Stimulated activated CD4-positive, alpha-beta T cell treated with anti-CD3 and anti-CD28 coated beads, Interleukin-1b, Interleukin-23, amount 100 ng/mL, for 4 hours (primary cell): ENCODE measurements at places on chromosomes 3 and 15.

- DNase-seq = no peak
Observed at GRCh38 chr3:139226731-139227130, 117.1 kb upstream of the MRPS22 start.

DNA sequence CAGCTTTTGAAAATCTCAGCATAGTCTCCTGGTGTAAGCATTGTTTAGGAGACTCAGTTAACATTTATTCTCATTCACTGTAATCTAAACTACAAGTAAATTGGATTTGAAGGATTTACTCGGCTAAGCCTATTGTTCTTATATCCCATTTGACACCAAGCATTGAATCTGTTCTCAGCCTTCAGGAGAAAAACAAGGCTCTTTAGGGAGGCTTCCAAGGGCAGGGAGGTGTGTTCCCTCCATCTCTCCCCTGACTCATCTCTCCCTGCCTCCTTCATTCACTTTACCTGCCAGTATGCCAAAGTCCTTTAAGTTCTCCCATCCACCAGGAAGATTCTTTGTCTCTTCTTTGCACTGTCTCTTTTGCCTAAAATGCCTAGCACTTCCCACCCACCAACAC is 347.8 kb downstream of the MFSD1 start:
- DNase-seq = no peak

- DNase-seq = no peak
Observed at GRCh38 chr15:77865701-77866100, 211.8 kb downstream of the TBC1D2B start.

DNA sequence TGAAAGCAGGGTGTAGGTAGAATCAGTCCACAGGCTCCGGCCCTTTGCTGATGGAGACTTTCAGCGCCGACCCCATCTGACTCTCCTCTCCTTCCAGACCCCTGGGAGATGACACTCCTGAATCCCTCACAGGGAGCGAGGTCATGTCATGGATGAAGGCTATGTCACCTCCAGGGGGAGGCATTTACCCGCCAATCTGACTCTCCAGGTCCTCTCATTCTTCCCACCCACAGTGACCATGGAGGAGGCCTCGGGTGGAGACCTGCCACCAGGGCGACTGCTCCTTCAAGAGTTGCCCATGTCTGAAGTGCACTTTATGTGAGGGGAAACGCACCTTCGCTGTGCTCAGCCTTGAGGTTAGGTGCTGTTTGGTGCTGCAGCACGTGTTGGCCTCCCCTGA is 112.7 kb downstream of the KLF13 start:
- no peak for DNase-seq

GRCh38 chr15:91522605-91523332 is 330.7 kb upstream of the SLCO3A1 start:
- no peak for DNase-seq

- DNase-seq = no peak
Observed at GRCh38 chr3:135451037-135451785, 514.3 kb upstream of the PPP2R3A start.

DNA sequence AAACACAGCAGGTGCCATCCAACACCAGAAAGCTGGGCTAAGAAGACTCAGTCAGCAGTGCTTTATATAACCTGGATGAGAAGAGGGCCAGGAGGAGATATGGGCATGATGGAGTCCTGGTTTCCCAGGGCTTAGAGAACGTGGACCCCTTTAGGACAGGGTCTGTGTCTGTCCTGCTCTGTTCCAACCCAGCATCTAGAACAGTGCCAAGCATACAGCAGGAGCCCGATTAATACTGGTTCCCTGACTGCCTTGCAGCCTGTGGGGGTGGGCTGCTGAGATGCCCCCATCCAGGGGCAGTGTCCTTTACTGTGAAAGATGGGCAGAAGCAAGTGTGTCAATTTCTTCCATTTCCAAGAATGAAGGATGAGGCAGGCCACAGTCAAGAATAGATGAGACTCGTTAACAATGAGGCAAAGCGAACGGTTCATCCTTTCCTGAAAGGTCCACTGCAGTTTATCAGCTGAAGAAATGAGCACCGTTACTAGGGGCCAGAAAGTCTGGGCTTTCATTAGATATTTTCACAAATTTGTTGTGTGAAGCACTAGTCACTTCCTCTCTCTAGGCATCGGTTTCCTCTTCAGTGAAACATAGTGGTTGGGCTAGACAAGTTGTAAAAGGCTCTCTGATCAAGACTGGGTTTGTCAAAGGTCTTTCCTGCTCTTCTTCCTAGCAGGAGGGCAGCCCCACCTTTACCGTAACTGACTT is 72.0 kb upstream of the HERC1 start:
- no peak for DNase-seq

GRCh38 chr3:32592696-32593353 is 22.2 kb upstream of the DYNC1LI1 start:
- DNase-seq = no peak

GRCh38 chr3:116757315-116757714 is 47.7 kb downstream of the TUSC7 start:
- DNase-seq = no peak

GRCh38 chr15:80462836-80463512 is 58.8 kb downstream of the ARNT2 start:
- no peak for DNase-seq

DNA sequence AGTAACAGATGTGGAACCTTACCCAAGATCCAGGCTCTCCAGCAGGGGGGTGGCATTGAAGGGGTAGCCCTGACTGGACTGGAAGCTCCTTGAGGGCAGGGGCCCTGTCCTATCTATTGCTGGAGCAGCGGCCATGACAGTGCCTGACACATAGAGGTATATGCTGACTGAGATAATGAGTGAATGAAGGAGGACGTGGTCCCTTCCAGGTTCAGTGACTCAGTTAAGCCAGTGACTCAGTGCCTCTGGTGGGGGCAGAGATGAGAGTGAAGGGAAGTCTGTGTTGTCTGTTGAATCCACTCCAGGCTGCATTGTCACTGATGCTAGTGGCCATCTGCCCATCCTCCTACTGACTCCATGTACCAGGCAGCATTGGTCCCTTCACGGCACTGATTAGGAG is 13.0 kb upstream of the CTXND1 start:
- DNase-seq = no peak

DNA sequence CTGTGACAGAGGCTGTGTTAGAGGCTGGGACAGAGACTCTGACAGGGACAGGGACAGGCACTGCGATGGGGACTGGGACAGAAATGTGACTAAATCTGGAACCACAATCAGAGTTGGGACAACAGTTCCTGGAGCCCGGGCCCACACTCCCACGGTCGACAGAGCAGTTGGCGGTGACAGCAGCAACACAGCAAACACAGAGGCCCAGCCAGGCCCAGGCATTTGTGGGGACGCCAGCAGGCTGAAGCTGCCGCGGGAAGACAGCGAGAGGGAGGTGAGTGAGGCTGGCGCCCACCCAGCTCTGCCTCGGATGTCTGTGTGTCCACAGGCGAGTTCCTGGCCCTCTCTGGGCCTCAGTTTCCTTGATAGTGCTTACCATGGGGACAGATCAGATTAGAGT is 9.3 kb upstream of the HCN4 start:
- DNase-seq = no peak

GRCh38 chr3:17315897-17316296 is 426.5 kb downstream of the TBC1D5 start:
- no peak for DNase-seq

DNA sequence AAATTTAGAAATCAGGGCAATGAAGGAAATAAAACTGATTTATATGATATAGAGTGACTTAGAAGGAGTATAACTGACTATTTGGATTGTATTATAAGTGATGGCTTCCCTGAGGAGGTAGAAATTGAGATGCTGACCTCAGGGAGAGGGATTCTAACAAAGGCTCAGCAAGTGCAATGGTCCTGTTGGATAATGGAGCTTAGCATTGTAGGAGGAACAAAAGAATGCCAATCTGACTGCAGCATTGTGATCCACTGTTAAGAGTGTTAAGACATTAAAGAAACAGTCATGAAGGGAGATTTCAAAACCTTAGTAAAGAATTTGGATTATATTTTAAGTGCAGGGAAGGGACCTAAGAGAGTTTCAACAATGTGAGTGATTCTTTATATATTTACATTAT is 158.4 kb upstream of the NAALADL2 start:
- DNase-seq = no peak

DNA sequence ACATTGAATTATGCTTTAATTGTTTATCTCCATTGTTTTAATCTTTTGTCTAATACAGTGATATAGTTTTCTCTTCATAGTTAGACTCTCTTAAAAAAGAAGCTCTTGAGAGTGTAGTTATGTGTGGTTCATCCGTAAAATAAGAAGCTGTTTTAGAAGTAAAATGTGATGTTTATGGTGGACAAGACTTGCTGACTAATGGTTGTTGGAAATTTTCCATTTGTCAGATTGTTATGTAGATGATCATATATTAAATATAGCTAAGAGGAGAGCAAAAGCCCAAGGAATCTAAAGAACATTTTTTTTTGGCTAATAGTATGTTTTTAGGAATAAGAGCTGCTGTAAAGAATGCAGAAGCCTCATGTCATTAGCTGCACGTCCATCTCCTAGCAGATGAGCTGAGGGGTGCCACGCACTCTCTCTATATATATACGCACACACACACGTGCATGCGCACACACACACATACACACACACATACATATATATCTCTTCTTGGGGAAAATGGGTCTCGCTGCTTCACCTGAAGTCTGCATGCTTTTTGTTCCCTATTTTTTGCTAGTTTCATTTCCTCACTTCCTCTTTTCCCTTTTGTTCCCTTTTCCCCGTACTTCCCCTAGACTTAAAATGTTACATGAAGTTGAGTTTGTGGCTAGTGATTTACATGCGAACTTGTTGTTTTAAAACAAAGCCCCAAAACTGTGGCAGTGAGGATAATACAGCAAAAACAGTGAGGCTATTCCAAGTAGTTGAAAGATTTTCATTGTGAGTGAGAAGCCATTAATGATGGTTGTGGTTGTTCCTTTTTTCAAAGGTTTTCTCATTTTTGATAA is 107.8 kb downstream of the MBNL1 start:
- DNase-seq = no peak

- no peak for DNase-seq
Observed at GRCh38 chr3:173275740-173276139, 121.8 kb upstream of the NLGN1 start.

GRCh38 chr3:158768361-158768787 is 33.5 kb upstream of the MFSD1 start:
- DNase-seq = no peak

GRCh38 chr15:66713843-66714508 is 11.9 kb downstream of the SMAD6 start:
- no peak for DNase-seq

- no peak for DNase-seq
Observed at GRCh38 chr3:168722091-168722490, 626.4 kb upstream of the GOLIM4 start.

DNA sequence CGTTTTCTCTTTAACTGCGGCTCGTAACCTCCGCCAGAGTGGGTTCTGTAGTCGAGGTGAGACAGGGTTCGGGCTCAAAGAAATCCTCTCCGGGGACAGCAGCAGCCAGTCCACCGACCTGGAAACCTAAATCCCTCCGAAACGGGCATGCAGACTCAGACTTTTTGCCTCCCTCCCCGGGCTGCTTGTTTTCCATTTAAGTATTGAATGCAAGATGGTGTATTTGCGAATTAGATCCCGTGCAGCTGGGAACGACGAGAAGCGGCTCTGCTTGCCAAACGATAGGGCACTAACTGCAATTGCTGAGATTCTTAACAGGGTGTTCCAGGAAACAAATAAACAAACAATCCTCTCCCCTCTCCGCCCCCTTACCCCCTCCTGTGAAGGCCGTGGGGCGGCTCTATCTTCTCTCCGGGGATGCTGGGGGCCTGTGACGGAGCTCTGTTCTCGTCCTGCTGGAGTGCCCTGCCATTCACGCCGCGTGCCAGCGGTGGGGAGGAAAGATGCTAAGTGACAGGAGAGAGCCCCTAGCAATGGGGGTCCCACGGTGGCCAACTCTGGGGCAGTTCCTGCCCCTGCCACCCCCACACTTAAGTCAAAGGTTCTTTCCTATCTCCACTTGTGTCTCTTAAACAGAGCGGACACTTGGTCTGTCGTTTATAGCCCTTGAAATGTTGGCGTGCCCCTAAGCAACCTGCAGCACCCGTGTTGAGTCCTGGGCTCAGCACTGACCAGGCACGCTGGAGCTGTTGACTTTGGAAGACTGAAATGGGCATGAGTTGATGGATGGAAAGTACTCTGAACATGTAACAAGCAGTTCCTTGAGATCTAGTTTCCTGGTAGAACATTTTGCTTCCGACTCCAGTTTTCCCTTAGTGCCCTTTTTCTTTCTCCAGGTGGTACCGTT is 1.3 kb upstream of the ETV5 start:
- DNase-seq = no peak

- DNase-seq = no peak
Observed at GRCh38 chr3:153311541-153311940, 149.5 kb downstream of the RAP2B start.

GRCh38 chr3:139687431-139687830 is 9.7 kb upstream of the NMNAT3 start:
- no peak for DNase-seq

DNA sequence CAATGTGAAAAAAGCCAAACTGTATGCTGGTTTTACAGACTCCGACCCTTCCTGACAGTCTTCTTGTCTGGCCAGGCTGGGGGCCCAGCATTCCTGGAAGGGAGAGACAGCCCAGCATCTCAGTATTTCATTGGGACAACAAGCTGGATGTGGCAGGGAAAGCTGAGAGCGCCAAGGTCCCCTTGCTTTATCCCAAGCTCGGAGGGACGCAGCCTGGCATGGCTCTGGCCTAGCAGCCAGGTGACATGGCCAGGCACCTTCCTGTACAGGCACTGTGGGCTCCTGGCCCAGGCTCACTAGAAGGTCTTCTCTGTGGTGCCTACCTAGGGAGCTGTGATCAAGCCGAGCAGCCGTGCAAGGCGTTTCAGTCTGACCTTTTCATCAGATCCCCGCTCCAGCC is 33.0 kb downstream of the UMPS start:
- no peak for DNase-seq

DNA sequence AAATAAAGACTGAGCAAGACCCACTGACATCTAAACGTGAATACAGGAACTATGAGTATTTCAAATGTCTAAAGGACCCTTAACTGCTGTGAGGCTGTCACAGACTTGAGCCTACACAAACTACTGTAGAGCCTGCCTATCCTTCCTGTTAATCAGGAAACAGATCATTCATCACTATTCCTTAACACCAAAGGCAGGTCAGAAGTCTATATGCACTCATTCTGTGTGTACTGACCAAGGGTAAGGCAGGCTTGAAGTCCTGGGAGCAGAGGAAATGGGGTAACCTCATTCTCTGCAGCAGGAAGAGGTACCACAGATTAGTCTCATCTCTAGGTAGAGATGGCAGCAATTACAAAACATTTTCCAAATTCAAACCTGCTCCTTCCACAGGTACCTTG is 30.7 kb downstream of the NPTN start:
- DNase-seq = no peak

DNA sequence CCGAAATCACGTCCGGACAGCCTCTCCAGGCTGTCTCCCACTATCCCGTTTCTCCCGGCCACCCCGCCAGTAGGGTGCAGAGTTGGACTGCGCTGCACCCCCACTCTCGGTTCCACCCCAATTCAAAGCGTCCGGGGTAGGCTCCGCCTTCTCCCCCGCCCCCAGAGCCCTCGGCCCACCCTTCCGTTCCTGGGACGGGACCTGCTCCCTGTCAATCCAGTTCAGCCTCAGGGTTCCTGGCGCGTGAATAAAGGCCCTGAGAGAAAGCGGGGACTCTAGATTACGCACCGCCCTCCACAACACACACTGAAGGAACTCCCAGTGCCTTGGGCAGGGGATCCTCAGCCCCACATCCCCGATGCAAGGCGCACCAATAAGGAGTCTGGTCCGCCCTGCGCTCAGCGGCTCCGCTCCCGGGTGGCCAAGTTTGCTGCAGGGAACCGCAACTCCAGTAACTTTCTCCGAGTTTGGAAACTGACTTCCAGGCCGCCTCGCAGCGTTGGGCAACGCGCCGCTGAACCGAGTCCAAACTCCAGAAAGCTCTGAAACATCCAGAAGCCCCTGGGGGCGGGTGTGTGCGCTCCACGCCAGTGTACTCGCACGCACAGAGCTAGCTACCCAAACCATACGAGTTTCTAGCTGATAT is 1.9 kb downstream of the ADAMTS9 start:
- DNase-seq = no peak
